Mesenchymal stem cell (in vitro differentiated cells and primary cell): ENCODE measurements at places on chromosomes 13 and 19.
A peak's percentile ranks its signal among the peaks of the same experiment; 100 is the strongest.

- peak; percentile 63 for DNase-seq
Measured at GRCh38 chr13:41222259-41222852, 28.0 kb upstream of the KBTBD7 start.

- no peak for DNase-seq
Measured at GRCh38 chr19:10393137-10393536, 10.2 kb downstream of the CDC37 start.

GRCh38 chr13:76636829-76637228 lies 249.4 kb downstream of the KCTD12 start:
- DNase-seq: no peak

DNA sequence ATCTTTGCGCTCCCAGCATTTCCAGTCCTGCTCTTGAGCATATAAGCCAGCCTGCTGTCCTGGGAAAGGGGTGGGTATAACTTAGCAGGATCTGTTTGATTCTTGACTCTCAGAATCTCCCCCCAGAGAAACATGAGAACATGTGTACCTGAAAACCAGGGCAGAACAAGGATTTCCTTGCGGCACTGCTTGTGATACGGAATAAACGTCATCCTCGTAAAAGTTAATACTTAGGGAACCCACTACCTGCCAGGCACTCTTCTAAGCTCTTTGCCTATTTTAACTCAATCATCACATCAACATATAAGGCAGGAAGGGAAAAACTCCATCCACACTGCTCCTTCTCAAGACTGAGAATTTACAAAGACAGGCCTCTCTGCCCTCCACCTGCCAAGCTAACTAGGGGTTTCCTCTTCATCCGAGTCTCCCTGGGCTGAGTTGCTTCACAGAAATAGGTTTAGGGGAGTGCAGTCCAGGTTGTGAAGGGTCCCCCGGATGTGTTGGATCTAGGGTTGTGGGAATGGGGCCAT lies 1.1 kb downstream of the ZNF653 start:
- no peak for DNase-seq

DNA sequence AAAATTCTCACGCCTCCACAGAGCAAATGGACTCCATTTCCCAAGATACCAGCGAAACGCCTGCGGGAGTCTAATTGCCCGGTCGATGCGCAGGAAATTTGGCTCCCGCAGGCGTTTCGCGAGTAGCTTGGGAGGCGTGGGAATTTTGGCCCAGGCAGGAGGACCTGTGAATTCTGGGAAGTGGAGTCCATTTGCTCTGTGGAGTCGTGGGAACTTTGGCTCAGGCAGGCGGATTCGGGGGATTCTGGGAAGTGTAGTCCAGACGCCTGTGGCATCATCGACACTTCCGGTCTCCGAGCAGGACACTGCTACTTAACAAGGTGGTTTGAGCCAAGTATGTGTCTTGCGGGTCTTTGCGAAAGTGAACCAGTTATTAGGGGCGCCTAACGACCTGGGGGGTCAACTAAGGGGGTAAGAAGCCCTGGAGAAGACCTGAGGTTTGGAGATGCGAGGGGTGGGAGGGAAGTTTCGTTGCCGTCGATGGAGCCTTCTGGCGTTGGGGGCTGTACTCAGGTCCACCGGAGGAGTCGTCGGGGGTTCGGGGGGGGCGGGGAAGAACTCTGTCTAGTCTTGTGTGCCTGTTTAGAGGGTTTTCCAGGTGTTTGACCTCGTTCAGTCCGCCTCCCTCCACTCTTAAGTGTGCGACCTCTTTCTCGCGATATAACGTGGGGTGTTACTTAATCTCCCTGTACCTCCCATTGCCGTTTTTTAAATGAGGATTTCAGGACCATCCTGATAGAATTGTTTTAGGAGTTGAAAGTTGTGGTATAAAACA lies at the start of gene ZNF155:
TSS of gene ZNF155 (plus strand) at position 277 of the 775 bp plus-strand sequence. CDS start 4,356 bp downstream, outside the sequence.
- peak; percentile 98 for DNase-seq

- DNase-seq: no peak
Measured at GRCh38 chr13:48175185-48175584, 57.8 kb upstream of the ITM2B start.
